ENCODE measurements at places on chromosomes 2 and 18. TPM values are rescaled to one million over a fixed set of nuclear protein-coding genes. Genes with fewer than 3 reads are reported as not detected.

The FBXO41 gene
- 1.6 TPM for total RNA-seq

The TEX44 gene
- not detected for total RNA-seq

The FIGLA gene
- not detected for total RNA-seq

The POTEE gene
- total RNA-seq: 0.57 TPM

The KCNJ13 gene
- not detected for total RNA-seq

DNA sequence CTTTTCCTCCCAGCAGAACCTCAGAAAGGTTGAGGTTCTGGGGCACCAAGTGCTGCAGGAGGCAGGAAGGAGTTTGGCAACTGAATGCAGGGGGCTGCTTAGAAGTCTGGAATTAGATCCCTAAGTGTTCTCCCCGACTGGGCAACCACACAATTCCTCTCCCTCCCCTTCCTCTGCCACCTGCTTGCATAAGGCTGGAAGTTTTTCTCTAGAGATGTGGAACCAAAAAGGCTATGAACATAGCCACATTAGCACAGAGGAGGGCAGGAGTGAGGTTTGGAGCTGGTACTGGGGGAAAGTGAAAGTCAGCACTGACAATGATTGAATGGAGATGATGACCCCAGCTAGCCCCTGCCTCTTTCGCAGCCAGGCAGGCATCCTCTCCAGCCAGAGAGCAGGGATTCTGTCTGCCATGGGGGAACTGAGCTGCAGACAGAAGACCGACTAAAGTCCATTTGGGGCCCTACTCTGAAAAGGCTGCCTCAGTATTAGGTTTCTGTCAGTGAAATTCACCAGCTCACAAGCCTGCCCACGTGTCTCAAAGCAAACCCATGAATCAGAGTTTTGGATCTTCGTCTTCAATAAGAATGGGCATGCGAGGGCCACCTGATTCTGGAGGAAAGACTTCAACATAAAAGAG is 87.9 kb upstream of the ITGA6 start:
- DNase-seq: no peak

- DNase-seq: no peak
Observed at GRCh38 chr2:213150315-213151097, 906 bp downstream of the IKZF2 start.

DNA sequence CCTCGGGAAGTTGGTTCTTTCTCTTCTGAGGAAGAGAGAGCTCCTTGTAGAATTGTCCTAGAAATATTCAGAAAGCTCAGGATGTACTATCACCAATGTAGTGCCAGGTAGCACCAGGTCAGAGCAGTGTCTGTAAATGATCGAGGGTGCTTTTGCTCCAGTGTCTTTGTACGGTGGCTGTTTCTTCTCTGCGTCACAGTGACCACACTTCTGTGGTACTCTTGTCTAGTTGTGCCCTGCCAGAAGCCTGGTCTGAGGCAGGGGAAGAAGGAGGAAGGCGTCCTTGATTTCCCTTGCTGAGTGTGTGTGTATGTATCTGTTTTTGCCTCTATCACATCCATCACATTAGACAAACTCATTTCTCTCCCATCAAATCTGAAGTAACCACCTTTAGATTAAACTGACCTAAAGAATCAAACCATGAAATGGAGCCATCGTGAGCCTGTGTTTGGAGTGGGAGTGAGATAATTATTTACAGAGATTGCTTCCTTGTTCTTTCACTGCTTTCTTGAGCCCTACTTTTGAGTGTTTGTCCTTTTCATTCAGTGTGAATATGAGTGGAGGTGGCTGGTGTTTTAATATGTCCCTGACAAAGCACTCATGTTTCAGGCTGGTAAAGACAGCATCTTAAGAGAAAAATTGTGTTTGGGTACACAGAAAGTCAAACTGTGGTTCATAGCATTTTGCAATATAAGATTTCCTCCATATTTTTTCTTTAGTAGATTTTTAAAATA is 97.2 kb downstream of the ACOXL start:
- DNase-seq: no peak

GRCh38 chr2:151407281-151407680 is 2.4 kb upstream of the RIF1 start:
- no peak for DNase-seq

GRCh38 chr2:111106706-111107105 is 14.0 kb upstream of the BCL2L11 start:
- DNase-seq: no peak

GRCh38 chr2:119062179-119062578 is 96.4 kb downstream of the C1QL2 start:
- DNase-seq: no peak

- DNase-seq: no peak
Observed at GRCh38 chr2:229578052-229578846, 136.1 kb downstream of the DNER start.

DNA sequence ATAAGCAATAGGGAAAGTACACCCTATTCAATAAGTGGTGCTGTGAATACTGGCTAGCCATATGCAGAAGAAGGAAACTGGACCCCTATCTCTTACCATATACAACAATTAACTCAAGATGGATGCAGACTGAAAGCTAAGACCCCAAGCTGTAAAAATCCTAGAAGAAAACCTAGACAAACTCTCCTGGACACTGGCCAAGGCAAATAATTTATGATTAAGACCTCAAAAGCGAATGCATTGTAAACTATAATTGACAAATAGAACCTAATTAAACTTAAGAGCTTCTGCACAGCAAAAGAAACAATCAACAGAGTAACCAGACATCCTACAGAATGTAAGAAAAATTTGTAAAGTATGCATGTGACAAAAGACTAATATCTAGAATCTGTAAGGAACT is 41.1 kb upstream of the ASXL3 start:
- no peak for DNase-seq

All from HFFc6 (cell line).